ENCODE measurements at places on chromosomes 2 and 18. TPM values are rescaled to one million over a fixed set of nuclear protein-coding genes. Genes with fewer than 3 reads are reported as not detected.

MBD5 gene
- 5.2 TPM for total RNA-seq

WDR54 gene
- total RNA-seq, result 86.7 TPM

GPR35 gene
- 0.50 TPM for total RNA-seq

LIPG gene
- total RNA-seq, result 0.21 TPM

PLB1 gene
- total RNA-seq, result 2.4 TPM

DNAJC5G gene
- total RNA-seq, result not detected

PCARE gene
- not detected for total RNA-seq

SPEG gene
- 10.4 TPM for total RNA-seq

IHH gene
- 0.53 TPM for total RNA-seq
